ENCODE measurements at places on chromosomes 6 and 20.

DNA sequence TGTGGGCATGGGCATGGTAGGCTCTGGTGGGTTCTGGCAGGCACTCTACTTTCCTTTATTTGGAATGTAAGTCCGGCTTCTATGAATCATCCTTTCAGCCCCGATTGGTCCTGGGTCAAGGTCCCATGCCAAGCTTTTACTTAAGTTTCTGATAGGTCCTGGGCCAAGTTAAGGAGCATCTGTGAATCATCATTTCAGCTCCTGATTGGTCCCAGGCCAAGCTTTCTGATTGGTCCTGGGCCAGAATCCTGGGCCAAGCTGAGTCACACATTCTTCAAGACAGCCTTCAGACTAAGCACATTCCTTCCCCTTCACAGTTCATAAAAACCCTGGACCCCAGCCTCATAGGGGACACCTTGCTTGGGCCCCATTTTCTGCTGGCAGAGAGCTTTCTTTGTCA, 231.0 kb upstream of the EYS start:
- DNase-seq, result no peak

DNA sequence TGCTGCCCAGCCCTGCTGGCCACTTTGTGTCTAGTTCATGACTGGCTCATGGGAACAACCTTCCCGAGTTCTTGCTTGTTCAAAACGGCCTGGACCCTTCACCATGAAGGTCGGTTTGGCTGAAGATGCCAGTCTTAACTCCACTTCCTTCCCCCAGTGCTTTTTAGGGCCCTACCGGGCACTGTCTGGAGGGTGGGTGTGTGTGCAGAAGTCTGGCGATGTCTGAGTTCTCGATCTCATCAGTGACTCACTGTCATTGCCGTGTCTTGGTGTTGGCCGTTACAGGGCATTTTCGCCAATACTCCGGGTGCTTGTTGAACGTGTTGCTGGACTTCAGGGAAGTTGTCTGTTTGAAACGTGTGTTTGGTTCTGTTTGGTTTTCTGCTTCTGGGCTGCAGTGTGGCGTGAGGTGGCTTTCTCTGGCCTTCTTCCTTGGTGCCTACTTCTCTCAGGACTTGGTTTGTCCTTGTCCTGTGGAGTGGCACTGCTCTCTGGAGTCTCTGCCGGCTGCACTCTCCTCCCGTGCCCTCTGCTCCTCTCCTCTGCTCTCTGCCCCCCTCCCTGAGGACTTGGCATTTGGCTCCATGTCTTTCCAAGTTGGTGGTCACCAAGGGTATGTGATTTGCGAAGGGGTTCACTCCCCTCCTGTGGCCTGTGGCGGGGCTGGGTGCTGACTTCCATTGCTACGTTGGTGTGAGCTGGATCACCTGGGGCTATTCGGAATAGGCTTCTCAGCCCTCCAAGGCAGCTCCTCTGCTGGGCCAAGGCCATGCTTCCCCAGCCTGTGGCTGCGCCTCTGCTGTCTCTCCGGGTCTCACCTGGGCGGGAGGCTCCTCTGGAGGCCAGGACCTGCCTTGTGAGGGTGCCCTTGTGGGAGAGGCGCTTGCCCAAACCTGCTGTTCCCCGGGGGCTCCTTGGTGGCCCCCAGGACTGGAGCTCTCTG, 38.2 kb downstream of the PYGB start:
- DNase-seq, result no peak

GRCh38 chr6:119800526-119800925, 451.0 kb upstream of the MAN1A1 start:
- no peak for DNase-seq

DNA sequence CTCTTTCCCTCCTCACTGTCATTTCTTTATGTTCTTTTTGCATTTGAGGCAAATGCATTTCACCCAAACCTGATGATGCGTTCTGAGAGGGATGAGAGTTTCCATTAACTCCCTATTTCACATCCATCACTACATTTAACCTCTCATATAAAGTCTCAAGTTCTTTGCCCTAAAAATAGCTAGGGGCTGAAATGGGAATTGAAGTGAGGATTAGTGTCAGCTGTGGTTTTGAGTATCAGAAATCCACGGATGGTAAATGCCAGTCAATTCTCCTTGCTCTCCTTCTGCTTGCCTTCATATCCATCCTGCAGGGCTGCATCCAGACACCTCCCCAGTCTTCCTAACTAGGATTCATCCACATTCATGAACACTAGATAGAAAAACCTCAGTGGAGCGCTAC, 10.0 kb upstream of the DTNBP1 start:
- no peak for DNase-seq

- DNase-seq, result no peak
These were observed 18.4 kb upstream of the CCDC167 start for GRCh38 chr6:37518116-37518515.

- no peak for DNase-seq
These were observed 1.1 kb upstream of the BEND3 start for GRCh38 chr6:107116328-107116892.

GRCh38 chr6:143586557-143586956, 75.0 kb upstream of the FUCA2 start:
- no peak for DNase-seq

DNA sequence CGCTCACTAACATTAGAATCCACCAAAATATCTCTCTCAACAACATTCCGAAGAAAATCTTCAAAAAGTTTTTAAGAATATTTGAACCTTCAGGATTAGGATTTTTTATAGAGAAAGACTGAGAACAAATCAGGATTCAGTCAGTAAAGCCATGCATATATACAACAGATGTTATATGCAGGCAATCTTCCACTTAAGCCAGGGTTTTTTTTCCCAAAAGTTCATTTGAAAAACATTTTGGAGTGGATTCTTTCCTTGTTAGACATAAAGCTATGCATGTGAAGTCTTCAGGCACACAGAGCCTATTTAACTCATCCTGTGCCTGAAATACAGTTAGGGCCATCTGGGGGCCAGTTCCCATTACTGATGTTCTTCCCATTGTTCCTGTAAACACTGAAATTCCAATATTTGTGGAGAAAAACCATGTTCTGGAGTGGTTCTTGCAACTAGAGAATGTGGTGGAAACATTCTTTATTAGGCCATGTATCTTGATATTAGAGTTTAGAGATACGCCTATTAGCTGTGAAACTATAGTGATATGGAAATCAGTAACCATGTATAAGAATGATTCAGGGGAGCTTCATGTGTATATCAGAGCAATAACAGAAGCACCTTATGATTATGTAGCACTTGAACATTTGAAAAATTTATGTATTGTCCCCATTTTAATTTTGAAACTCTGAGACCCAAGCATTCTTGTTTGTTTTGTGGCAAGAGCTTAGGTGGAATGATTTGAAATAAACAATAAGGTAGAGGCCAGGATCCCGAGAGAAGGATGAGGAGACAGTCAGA, 61.7 kb downstream of the PLEKHG1 start:
- DNase-seq, result no peak

DNA sequence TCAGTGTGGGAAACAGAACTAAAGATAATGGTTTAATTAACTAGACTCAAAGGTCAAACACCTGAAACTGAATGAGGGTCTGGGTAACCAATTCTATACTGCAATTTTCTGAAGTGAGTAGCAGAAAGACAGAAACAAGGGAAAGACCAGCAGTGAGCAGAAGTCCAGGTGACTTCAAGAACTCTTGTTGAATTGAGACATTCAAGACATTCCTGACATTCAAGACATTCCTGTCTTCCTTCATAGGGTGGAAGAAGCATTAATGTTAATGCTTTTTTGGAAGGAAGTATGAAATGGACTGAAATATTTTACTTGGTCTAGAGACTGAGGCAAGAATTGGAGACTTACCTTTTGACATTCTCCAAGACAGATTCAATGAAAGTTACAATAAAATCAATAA, 529.9 kb upstream of the MMS22L start:
- no peak for DNase-seq
